Effector CD4-positive, alpha-beta T cell (primary cell): ENCODE measurements at places on chromosomes 7 and 10.

- DNase-seq, result no peak
These were observed 86.4 kb downstream of the SNX10 start for GRCh38 chr7:26378016-26378415.

GRCh38 chr7:80026766-80027165, 107.9 kb upstream of the GNAI1 start:
- no peak for DNase-seq

GRCh38 chr10:104487794-104488438, 134.3 kb downstream of the CFAP58 start:
- DNase-seq, result no peak

GRCh38 chr7:81926154-81926553, 156.3 kb upstream of the HGF start:
- no peak for DNase-seq

DNA sequence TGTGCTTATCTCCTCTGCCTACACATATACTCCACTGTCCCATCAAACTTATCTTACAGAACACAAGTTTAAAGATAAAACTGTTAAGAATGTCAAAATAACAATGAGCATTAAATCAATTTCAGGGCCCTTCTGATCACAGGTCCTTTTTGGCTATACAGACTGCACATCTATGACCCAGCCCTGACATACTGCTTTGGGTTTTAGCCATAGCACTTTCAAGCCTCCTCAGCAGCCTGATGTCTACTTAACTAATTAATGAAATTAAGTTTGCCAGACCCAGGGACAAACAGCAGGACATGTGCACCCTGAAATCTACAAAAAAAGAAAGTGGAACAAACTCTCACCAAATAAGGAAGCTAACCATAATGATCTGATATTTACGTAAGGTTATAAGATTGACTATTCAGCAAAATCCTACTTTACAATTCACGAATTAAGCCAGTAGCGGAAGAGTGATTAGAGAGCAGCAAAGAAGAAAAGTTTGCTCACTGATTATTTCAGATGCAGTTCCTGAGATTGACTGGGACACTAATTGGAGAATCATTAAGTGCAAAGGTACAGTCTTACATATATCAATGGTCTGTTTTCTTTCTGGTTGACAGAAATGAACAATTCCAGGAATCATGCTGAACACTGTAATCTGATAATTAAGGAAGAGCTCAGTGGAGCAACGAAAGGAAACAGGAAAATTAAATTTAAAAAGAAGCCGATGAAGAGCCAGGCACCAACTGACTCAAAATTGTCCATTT, 669.3 kb upstream of the LRRN3 start:
- no peak for DNase-seq

DNA sequence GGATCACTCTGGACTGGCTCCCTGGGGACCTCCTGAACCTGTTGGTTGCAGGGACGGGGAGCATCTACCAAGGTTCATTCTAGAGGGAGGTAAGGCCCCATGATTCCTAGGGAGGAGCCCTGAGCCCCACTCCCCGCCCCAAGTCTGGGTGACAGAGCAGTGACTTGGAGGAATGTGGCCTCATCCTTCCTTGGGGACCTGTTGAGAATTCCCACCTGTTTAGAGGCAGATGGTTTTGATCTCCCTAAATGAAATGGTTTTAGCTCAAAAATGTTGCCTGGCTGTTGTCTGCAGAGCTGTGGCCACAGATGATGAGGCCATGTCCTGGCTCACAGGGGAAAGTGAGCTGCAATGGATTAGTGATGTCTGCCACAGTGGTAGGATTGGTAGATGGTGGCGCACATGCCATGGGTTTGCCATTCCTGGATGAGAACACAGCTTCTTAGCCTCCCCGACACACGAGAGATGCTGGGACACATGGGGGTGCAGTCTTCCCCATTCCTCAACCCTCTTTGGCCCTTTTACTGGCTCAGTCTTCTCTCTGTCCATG, 12.3 kb downstream of the C10orf105 start:
- no peak for DNase-seq

GRCh38 chr10:2145926-2146478, 408.7 kb upstream of the ADARB2 start:
- no peak for DNase-seq

DNA sequence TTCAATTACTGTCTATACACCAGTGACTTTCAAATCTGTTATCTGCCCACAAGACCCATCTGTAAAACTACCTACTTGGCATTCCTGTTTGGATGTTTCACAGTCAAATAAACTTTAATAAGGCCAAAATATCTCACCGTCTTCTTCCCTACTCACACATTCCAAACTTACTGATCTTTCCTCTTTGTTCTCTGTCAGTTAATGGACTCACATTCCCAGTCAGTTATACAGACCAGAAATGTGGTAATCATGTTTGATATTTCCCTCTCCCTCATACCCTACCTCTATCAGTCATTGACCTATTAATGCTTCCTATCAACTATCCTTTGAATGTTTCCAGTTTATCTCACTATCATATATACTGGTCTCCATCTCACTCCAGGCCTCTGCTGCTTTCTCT, 28.5 kb upstream of the HDAC9 start:
- no peak for DNase-seq

DNA sequence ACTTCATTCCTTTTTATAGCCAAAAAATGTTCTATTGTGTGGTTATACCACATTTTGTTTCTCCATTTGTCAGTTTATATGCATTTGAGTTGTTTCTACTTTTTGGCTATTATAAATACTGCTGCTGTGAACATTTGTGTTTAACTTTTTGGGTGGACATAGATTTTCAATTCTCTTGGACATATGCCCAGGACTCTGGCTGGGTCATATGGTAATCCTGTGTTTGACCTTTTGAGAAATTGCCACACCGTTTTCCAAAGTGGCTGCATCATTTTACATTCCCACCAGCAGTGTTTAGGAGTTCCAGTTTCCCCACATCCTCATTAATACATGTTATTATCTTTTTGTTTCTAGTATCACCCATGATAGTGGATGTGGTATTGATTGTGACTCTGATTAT, 39.4 kb downstream of the CSGALNACT2 start:
- DNase-seq, result no peak

DNA sequence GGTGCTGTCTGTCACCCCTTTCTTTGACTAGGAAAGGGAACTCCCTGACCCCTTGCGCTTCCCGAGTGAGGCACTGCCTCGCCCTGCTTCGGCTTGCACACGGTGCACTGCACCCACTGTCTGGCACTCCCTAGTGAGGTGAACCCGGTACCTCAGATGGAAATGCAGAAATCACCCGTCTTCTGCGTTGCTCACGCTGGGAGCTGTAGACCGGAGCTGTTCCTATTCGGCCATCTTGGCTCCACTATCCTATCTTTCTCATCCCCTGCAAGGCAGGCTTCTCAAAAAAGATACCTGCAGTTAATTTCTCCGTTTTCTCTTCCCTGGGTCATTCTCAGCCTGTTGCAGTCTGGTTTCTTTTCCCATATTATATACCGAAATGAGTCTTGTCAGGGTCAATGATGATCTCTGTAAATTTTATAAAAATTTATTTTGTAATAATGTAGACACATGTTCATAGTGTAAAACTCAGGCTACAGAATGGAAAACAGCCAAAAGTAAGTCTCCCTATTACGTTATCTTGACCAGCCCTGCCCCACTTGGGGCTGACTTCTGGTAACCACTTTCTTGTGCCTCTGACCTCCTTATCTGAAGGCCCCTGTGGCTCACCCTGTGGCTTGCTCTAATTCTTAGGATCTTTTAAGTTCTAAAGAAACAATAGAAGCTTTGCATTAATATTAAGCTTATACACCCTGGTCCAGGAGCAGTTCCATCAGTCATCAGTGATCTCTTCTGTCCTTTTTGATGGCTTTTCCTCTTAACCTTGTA, 20.7 kb downstream of the BLVRA start:
- no peak for DNase-seq

DNA sequence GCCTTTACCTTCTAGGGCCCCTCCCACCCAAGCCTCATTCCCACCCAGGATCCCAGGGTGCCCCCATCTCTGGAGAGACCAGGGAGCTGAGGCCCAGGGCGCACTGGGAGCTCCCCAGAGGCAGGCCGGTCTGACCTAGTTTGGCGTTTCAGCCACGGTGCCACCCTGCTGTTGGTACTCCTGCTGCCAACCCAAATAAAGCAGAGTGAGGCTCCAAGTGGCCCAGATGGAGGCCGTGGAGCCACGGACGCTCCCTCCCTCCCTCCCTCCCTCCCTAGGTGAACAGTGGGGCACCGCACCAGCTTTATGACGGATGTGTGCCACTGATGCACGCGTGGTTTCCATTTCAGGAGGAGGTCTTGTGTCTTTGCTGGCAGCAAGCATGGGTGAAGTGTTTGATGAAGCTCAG, 1.8 kb downstream of the INPP5A start:
- no peak for DNase-seq
